SK-N-SH (cell line): ENCODE measurements at places on chromosomes 5 and 9. TPM values are rescaled to one million over a fixed set of nuclear protein-coding genes. Genes with fewer than 3 reads are reported as not detected.

DNA sequence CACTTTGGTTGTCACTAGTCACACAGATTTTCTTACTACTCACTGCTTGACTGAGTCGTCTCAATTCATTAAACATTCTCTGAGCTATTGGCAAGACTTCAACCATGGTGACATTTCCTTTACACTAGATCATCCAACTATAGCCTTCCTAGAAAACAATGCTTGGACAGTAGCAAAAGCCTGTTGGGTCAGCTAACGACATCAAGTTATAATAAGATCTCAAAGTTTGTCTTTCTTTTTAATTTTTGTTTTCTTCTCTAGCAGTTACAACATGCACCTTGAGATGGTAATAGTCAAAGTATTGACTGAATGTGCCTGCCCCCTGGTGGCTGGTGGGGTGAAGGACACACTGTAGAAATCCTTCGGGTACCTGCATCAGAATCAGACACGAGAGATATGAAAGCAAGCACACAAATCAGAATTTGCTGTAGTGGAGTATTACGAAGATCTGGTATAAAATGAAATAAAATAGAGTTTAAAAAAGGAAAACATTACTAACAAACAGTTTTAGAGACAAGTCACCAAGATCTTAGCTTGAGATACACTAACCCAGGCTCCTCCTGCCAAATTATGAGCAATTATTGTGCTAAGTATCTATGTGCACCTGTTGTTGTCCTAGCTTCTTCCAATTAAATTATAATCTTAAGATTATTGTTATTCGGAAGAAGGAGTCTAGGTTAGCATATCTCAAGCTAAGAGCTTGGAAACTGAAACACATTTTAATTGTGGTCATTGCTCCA lies 81.2 kb downstream of the ARL15 start:
- peak; percentile 47 for DNase-seq

GRCh38 chr5:123752552-123753179 lies 240.7 kb downstream of the CSNK1G3 start:
- DNase-seq: no peak

DNA sequence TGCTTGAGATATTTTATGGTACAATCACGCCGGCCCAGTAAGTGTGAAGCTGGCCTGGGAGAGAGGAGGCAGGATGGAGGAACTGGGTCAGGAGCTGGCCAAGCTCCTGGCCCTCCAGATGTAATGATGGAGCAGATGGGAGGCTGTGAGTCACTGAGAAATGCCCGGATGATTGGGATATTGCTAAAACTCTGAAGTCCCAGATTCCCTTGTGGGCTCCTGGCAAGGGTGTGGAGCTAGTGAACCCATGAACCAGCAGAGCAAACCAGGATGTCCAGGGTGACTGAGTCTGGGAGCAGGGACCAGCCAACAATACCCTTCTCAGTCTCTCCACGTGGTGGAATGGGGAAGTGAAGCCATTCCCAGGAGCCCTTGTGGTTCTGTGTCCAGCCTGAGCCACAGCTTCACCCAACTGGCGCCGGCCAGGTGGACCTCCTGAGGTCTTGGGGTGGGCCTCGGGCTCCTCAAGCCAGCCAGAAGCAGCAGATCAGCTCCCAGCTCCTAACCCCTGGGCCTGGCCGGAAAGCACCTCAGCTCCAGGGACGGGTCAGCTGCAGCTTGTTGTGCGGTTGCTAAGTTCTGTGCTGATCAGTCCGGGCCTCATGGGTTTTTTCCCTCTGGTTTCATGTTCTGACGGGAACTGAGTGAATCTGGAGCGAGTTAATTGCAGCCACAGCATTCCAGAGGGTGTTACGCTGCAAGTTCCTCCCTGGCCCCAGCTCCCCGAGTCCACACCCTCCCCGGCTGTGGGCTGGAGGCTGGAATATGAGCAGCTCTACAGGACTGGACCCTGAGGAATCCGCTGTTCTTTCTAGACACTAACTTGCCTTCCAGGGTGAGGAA lies 37.6 kb downstream of the DUSP1 start:
- no peak for DNase-seq

DNA sequence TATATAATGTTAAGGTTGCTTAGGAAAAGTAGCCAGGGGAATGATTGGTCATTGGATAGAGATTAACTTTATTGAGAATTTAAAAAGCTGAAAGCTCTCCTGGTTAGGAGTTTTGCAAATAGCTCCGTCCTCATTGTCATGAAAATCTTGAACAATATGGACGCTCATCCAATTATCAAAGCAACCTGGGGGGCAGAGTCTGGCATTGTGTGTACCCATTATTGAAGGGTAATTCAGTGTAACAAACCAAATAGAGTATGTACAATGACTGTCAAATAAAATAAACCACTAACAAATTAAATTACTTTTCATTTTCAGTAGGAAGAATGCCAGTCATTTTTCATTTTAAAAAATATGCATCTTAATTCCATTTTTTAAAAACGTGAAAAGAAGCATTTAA lies 144.0 kb upstream of the GPR151 start:
- DNase-seq: no peak

- no peak for DNase-seq
These were observed 1092.6 kb upstream of the CDH6 start for GRCh38 chr5:30100929-30101328.

DNA sequence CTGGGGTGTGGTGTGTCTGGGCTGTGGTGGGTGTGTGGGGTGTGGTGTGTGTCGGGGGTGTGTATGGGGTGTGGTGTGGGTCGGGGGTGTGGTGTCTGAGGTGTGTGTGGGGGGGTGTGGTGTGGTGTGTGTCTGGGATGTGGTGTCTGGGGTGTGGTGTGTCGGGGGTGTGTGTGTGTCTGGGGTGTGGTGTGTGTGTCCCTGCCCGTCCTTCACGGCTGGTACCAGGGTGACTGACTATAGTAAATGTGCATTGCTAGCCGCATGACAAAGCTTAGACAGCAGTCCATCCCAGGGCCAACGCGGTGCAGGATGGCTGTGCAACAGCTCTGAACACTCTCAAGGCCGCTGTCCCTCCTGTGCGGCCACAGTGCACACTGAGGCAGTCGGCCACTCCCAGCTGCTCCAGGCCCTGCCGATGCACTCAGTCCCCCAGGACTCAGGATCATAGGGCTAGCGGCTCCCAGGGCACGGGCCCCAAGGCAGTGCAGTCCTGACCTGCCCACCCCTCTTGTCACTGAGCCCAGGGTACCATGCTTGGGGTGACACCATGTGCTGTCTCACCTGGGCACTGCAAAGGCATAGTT lies 54.0 kb downstream of the SECISBP2 start:
- no peak for DNase-seq

DNA sequence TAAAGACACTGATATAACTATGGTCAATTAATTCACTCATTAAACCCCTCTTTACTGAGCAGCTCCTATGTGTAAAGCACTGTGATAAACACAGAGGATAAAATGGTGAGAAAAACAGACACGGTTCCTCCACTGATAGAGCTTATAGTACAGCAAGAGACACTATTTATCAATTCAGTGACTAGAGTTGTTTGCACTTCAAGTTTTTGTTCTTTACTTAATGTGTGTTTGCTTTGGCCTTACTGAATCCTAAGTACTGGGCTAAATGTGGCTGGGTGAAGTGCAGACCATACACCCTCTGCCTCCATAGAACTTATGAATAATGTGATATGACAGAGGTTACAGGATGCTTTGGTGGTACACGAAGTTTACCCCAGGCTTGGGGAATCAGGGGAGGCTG lies 80.1 kb upstream of the ITGA1 start:
- DNase-seq: no peak

DNA sequence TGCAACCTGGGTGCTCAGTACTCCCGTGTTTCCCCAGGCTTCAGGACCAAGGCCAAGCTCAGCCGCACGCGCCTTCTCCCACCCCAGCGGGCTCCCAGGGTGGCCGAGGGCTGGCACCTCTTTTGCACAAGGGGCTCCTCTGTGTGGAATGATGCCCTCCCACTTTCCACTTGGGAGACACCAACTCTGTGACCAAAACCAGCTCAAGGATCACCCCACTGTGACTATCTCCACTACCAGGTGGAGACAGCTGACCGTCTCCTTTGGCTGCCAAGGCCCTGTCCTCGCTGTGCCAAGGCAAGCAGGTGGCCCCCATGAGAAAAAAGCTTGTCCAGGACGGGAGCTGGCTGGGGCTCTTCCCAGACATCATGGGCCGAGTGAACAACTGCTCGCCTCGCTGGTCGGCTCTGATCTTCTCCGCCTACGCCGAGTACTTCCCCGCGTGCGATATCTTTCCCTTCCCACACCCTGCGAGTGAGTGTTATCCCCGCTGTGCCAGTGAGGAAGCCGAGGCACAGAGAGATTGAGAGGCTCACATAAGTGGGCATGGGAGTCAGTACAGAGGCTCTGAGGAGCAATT lies 132.8 kb downstream of the ZNF354C start:
- DNase-seq: no peak

DNA sequence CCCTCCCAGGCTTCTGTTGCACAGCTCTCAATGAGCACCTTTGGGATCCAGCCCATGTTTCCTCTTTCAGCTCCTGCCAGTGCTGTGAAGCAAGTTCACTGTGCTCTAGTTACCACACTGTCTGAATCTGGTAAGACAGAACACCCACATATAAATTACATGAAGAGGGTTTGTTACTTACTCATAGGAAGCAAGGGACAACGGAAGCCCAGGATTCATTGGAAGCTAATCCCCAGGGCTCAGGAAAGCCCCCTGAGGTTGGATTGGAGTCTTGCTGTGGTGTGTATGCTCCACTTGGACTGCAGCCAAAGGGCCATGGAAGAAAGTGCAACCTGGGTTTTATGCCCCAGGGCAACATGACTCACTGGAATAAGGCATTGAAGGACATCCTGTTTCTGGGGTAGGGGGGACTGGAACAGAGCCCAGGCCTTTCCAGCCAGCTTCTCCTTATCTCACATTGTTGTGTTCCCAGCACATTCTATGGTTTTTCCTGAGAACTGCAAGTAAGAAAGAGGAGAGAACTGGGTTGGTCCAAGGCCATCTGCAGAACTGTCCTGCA lies 15.6 kb upstream of the CLK4 start:
- peak; percentile 26 for DNase-seq

- no peak for DNase-seq
These were observed 47.4 kb downstream of the NDUFS4 start for GRCh38 chr5:53607886-53608285.

GRCh38 chr5:1639757-1640156 lies 116.0 kb upstream of the LPCAT1 start:
- DNase-seq: no peak

DNA sequence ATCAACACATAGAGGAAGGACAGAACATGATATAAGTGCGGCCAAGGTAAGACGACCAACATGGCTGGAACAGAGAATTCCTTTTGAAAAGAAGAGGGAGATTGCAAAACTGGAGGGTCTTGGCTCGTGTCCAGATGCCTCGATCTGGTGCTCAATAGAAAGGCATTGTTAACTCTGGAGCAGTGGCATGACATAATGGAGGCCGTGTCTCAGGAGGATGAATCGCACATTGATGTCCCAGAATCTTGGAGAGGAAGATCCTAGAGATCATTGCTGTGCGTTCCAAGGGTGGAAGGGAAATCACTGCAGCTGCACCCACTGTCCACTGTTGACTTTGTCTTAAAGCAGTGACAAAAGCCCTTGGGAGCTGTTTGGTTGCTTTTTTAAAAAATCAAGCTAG lies 30.9 kb downstream of the GRAMD2B start:
- DNase-seq: no peak

GRCh38 chr9:127550751-127551150 lies 61.3 kb upstream of the STXBP1 start:
- no peak for DNase-seq

DNA sequence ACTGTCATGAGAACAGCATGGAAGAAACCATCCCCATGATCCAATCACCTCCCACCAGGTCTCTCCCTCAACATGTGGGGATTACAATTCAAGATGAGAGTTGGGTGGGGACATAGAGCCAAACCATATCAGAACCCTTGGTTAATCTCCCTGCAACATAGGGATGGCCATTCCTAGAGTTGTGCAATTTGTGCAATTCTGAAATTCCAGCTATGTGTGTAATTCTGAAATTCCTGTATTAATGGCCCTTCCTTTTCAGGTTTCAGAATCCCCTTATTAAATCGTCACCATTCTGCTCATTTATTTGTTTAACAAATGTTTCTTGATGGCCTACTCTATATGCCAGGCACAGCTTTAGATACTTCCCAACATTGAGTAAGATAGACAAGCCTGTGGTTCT lies 282.6 kb downstream of the SMARCA2 start:
- no peak for DNase-seq

DNA sequence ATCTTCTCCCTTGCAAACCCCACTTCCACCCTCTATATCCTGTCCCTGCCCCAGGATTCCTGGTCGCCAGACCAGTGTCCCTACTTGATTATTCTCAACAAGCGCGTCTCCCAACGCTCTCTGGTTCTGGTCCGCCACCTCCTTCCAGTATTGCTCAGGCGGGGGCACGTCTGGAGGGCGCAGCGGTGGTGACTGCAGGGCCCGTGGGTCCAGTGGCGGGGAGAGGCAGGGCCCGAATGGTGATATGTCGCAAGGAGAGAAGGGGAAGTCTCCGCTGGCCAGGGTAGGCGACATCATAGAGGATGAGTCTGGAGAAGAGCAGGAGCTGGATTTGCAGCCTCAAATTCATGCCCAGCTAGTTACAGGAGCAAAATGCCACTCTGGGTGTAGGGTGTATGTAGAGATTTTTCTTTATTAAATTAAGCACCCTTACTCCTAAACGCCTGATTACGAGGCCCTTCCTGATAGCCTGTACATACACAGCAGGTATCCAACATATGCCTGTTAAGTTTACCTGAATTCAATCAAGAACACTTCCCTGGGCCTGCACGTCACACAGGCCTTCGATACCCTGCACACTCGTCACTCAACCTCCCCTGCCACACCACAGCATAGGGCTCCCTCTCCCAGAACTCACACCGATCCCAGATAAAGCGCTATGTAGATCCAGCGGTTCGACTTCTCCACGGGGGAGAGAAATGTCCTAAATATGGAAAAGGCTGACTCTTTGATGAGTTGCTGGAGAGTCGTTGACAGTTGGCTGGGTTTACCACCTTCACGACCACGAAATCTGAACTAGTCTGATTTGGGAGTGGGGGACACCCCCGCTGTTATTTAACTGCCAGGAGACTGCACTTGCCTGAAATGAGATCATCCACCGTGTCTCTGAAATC lies 4.8 kb downstream of the MCIDAS start:
- DNase-seq: no peak

DNA sequence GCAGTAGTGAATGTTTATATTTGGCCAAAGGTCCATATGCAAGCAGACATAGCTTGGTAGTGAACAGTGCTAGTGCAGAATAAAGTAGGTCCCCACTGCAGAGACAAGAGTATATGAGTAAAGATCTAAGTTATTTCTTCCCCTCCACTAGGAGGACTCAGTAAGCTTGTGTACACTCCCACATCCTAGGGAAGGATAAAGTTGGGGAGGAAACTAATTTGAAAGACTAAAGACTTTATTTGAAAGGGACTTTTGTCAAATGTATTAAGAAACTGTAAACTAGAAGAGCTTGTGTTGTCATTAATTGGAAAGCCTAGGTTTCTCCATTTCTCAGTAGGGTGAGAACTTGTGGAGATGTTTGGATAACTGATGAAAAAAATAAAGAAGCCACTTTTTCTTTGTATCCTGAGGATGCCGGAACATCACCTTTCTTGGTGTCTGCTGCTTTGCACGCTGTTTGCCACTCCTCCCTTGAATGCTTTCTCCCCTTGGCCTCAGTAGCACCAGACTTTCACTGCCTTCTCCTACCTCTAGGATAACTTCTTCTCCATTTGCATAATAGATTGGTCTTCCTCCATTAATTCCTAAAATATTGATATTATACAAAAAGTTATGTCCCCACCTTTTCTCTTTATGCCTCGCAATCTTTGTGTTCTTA lies 329.0 kb downstream of the PARP8 start:
- DNase-seq: no peak

The SLC22A4 gene
- polyA plus RNA-seq: 3.3 and 3.8 TPM in 2 replicates

The SLC34A3 gene
- polyA plus RNA-seq: 0.06 TPM in 1 of 2 replicates, not detected in the other

The PRRT1B gene
- not detected in 2 replicates for polyA plus RNA-seq
